ENCODE measurements at places on chromosomes 2 and 18.

DNA sequence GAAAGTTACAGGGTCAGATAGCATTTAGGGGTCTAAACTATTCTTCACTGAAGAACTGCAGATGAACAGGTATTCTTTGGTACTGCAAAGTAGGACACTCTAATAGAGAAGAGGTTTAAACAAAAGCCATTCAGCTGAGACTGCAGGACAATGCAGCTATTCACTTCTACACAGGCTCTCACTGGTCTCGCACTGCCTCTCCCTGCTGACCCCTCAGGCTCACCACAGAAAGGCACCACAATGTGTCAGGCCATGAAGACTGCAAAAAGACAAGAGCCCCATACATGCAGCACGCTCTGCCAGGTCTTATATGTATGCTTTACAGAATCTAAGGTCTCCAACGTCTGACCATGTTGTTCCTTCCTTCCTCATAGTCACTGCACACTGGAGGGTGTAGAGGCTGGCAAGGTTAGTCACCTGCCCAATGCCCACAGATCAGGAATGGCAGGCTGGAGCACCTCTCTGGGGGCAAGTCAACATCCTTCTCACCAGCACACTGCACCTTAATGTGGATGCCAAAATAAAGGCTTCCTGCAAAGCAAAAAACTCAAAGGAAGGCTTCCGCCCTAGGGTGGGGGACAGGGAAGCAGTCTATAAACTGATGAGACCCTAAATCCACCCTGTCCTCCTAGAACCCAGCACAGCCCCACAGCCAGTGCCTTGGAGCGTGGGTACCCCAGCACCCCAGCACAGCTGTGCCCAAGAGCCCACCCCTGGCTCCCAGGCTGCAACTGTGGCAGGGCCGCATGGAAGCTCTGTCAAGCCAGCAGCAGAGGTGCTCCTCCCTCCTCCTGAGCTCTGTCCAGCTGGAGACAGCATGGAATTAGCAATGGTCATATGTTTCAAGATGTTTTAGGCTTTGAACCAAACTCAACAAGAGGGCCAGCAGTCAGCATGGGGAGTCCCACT, 10.7 kb upstream of the RNU4ATAC start:
- no peak for DNase-seq

DNA sequence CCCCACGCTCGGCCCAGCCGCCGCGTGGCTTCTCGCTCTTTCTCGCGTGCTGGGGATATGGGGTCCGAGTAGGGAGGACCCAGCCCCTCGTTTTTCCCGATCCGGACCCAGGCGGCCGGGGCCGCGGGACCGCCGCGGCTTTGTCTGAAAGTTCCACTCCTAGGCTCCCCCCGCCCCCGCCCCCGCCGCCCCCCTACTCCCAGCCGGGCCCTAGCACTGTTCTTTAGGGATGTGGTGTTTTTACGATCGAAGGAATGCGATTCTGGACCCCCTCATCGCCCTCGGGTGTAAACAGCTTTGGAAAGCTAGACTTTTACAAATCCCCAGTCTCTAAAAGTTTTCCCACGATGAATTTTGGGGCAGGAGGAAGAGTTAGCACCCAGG, 819 bp downstream of the TGIF1 start:
- DNase-seq = no peak

DNA sequence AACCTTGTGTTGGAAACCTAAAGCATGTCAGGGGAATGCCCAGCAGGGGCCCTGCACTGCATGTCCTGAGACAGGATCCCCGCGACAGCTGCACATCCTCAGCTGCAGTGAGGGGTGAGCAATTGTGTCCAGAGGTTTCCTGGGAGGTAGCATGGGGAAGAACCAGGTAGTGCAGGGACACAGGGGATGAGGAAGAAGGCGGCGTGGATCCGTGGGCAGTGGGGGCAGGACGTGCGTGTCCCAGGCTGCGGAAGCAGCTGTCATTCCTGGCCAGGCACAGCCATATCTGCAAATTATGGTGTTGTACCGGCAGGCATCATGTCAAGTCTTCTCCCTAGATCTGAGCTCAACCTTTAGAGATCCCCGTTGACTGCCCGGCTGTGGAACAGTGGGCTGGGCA, 238.2 kb upstream of the MYT1L start:
- DNase-seq = no peak

- DNase-seq = no peak
Observed at GRCh38 chr18:40066368-40066767, 1888.7 kb upstream of the PIK3C3 start.

- DNase-seq = no peak
Observed at GRCh38 chr18:13393338-13393737, 174.8 kb downstream of the LDLRAD4 start.
